ENCODE measurements at places on chromosomes 5 and 9.

DNA sequence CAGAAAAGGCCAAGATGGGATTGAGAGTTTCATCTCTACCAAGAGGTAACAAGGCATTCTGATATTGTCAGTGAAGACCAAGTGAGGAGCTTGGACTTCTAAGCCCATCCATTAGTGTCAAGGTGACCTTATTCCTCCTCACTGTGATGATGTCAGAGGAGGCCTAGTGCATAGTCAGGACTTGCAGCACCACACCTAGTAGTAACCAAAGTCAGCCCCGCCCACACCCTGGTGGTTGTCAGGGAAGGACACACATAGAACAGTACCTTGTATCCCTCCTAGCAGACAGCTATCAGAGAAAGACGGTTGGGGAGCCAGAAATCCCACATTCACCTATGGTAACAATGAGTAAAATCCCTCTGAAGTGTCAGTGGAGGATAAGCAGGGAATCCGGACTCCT, 111.7 kb downstream of the AP3B1 start:
- peak; percentile 9 for DNase-seq

- DNase-seq, result no peak
These were observed 210.3 kb downstream of the FANCC start for GRCh38 chr9:95107001-95107749.

DNA sequence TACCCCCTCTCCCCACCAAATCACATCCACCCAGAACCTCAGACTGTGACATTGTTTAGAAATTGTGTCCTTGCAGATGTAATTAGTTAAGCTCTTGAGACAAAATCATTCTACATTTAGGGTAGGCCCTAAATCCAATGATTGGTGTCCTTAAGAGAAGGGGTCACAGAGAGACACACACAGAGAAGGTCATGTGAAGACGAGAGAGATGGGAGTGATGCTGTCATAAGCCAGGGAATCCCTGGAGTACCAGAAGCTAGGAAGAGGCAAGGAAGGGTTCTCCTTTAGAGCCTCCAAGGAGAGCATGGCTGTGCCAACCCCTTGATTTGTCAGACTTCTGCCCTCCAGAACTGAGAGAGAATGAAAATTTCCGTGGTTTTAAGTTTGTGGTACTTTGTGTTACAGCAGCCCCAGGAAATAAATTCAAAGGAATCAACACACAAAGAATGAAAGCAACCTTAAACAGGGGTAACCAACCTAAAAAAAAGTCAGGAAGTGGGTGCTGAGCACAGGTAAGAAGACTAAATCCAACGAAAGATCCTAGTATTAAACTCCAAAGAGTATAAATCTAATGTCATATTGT, 33.6 kb downstream of the TIMD4 start:
- no peak for DNase-seq

DNA sequence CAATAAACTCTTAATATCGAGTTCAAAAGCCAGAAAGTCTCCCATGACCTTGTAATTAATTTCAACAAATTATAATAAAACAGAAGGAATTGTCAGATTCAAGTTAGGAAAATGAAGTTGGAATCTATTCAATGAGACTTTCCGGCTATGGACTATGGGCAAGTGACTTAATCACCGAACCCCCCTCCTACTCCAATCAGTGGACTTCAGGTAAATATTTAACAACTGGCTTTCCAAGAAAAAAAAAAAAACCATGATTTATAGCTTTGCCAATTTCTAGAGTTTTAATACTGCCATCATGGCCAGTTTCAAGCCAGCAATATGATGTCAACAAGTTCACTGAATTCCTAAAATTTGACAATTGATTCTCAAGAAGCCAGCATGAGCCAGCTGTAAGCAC, 4.5 kb downstream of the SLC45A2 start:
- no peak for DNase-seq

- no peak for DNase-seq
These were observed 85.2 kb downstream of the BASP1 start for GRCh38 chr5:17302604-17303003.

GRCh38 chr5:34632807-34633422, 23.2 kb upstream of the RAI14 start:
- no peak for DNase-seq

DNA sequence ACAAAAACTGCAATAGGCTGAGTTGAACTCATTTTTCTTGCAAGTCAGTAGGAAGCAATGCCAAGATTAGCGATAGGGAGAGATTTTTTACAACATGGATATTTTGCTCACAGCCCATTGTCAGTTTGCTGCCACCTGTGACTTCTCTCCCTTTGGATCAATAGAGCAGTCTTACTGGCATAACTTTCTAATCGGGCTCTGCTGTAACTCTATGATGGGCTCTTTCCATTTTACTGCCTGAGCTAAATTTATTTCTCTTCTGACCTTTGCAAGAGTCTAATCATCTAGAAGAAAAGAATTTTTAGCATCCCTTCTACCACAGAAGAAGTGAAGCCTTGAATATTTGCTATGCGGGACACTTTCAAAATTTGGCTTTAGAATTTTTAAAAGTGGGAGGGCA, 53.6 kb upstream of the SGCD start:
- no peak for DNase-seq

DNA sequence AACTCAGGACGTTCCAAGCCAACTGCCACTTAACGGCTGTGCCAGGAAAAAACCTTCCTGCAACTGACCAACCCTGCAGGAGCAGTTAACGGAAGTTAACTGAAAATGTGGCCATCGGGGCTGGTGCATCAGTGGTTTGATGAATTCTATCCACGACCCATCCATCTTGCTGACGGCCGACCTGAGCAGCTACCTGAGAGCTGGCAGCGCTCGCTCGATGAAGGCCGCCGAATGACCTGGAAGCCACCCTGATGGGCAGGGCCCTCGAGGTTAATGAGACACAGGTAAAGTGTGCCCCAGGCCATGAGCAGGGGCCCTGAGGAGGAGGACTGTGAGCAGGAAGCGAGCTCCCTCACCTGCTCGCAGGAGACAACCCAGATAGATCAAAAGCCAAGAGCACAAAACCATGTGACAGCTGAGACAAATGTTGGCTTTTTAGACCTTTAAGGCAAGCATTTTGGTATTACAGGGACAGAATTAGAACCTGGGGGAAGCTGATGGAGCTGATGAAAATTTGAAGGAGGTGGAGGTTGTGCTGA, 35.3 kb upstream of the FLT4 start:
- no peak for DNase-seq

DNA sequence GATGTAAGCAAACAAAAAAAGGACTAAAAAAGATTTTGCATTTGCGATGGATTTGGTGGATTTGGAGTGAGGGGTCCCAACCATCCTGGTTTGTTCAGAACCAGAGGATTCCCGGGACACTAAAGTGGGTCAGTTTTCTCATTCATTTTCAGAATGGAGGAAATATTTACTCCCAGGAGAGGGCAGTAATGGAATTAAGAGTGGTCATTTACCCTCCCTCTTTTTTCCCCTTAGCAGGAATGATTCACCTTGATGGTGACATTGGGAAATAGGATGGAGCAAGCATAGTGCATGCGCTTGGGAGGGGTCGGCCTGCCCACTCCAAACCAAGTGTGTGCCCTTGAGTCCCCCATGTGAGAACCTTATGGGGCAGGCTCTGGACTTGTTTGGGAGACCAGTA, 164.2 kb upstream of the PUM3 start:
- no peak for DNase-seq

DNA sequence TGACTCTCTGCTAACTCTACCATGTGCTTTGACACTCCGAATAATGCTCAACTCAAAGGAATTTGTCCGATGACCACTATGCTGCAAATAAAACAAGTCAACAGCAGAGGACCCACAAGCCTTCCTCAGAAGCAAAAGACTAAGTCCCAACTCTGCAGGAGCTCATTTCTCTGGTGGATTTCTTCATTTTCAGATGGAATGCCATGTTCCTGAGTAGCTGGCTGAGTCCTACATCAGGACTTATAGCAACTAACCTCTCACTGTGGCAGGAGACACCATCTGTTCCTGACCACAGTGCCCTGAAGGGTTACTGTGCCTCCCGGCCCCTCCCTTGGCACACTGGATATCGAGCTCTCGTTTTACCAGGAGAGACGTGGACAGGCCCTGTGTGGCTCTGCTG, 20.8 kb downstream of the LHFPL2 start:
- DNase-seq, result peak; percentile 21

GRCh38 chr9:97527626-97528528, 26.4 kb downstream of the TMOD1 start:
- DNase-seq, result no peak

GRCh38 chr9:30039712-30040111, 2344.7 kb upstream of the ACO1 start:
- DNase-seq, result no peak

- DNase-seq, result no peak
These were observed at the start of gene UBTD2 for GRCh38 chr5:172283020-172283861. Gene UBTD2, minus strand, starts transcription at chr5:172283764. Its CDS starts 99 bp downstream, at chr5:172283665.

- DNase-seq, result no peak
These were observed 5.0 kb upstream of the FBXL7 start for GRCh38 chr5:15495026-15495425.

DNA sequence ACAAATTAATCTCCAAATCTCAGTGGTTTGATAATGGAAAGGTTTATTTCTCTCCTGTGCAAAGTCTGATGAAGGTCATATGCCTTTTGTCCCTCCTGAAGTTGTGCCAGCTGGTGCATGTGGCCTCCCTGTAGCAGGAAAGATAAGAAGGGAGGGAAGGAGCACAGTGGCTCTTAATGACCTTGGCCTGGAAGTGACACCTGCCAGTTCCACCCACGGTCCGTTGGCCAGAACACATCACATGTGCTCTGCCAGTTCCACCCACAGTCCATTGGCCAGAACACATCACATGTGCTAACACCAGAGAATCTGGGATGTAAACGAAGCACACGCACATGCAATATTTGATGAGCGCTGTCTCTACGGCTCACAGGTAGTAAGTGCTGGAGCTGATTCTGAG, 130.9 kb downstream of the DOCK2 start:
- no peak for DNase-seq
